ENCODE measurements at places on chromosomes 11 and 22.

DNA sequence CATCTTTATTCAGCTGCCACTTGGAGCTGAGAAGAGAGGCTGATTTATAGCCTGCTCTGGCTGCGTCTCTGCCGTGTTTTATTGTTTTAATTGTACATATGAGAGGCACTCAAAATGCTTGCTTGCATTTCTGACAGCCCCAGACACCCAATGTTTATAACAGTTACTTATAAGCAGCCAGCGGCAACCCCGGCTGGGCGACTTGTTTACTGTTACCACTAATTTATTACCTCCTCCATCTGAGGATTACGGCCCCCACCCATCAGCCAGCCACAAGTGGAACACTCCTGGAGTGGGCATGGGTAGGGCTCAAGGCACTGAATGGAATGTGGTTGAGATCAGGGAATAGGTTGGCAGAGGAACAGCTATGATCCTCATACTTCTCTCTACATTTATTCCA, 61.2 kb downstream of the CLPB start:
- no peak for DNase-seq

DNA sequence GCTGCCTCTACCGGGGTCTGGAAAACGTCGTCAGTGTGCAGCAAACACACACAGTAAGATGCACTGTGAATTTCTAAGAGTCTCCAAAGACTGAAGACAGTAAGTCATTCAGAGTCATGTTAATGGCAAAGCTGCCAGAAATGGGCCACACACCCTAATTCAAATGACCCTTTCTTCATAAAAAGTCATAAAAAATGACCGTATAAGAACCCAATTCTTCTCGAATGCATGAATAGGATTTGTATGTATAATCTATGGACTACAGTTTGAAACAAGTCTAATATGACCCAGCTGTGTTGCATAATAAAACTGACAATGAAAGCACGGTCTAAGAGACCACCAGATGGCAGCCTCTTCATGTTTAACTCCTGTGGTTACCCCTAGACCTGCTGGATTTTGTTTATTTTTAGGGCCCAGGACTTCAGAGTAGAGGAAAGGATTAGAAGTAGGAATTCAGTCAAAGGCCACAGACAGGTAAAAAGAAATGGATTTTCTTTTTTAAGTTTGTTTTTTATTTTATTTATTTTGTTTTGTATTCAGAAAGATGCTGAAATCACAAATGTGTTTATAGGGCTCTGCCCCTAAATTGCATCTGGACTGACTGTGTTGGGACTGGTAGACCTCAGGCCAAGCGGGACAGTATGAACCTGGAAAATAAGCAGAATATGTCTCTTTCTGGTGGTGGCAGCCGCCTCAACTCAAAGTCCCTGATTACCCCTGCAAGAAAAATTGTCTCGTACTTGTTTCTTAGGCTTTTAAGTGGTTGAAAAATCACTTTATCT, 32.1 kb upstream of the SLC5A12 start:
- peak; percentile 36 for DNase-seq

DNA sequence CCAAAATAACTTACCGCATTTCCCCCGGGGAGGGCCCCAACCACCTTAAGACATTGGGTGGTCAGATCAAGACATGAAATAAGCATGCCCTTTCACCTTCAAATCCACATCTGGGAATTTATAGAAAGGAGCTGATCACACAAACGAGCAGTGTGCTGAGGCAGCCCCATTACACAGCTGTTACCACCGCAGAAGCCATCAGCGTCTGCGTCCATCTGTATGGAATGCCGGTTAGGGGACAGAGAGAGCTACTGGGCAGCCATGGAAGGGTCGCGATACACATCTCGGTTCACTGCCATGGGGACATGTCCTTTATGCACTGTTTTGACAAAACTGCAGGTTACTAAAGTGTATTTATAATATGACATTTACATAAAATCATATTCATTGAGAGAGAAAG, 105.1 kb upstream of the LMO1 start:
- no peak for DNase-seq

DNA sequence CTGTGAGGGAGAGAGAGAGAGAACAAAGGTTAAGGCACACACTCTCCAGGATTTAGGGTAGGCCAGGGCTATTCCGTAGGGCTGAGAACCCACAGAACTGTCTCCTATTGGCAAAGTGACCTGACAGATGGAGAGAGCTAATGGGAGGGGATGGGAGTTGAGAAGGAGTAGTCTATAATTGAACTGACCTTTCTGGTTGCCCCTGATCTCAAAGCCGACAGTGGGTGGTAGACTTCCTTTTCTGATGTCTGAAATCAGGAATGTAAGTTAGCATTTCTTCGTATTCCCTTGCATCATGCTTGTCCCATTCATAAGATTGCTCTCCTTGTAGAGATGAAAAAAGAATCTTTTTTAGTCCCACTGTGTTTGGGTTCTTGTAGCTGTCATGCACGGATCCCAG, 210.1 kb downstream of the NTM start:
- DNase-seq = no peak

DNA sequence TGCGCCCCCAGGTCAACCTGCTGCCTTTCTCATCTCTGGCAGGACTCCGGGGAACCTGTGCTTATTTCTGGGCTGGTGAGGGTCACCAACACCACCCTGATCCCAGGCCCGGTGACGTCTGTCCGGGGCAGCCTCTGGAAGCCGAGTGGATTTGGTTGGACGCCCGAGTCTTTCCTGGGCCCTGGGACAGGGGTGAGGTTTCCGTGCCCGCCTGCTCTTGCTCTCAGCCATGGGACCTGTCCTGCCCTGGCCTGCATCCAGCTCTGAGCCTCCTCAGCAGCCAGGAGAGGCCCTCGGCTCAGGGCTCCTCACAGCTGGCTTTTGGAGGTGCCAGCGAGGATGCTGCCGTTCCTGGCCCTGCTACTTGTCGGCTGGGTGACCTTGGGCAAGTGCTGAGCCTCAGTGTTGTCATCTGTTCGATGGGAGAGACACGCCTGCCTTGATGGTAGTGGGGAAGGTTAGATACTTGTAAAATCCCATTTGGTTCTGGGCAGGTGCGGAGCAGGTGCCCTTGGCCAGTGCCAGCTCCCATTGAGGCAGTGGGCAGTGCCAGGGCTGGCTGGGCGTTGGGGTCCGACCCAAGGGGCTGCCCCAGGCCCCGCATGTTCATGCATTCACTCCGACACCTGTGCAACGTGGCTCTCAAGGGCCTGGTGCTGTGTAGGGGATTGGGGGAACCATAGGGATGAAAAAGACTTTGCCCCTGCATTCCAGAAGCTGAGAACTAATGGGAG, 58.9 kb upstream of the THY1 start:
- no peak for DNase-seq

GRCh38 chr11:58905721-58906547, 33.4 kb upstream of the GLYATL1 start:
- no peak for DNase-seq

- DNase-seq = no peak
Measured at GRCh38 chr11:123719452-123719851, 22.0 kb downstream of the ZNF202 start.

DNA sequence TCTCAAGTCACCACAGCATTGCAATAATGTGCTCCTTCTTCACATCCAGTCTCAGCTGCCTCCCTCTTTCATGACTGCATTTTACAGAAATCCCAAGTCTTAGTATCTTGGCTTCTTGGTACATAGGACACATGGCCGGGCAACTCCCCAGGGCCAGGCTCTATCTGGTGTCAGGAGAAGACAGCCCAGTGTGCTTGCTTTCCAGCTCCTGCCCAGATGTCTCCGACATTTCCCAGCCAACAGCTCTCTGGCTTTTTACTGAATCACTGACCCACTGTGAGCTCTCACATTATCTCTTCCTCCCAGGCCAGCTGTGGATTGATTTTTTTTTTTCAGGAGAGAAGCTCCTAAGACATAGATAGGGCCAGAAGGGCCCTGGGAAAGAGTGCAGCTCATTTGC, 346.0 kb upstream of the C11orf87 start:
- DNase-seq = no peak

DNA sequence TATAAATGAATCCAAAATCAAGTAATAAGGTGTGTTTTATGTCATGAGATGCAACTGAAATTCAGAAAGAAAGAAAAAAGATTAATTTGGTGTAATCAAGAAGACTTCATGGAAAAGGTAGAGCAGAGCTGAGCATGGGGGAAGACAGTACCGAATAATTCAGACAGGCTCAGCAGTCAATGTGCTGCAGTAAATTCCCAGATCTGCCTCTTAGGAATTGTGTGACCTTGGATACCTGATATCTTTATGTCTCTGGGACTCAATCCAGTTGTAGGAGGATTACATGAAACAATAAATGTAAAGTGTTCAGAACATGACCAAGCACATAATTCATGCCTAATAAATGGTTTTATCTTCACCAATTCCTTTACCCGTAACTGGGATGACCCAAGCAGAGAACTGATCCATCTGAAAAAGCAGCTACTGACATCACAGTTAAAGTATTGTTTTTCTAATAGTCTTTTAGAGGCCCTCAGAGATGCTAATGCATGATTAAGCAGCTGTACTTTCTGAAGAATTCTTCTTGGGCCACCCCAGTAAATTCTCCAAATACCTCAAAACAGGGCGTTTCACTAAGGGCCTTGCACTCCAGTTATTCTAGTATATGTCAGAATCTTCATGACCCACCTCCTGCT, 7.8 kb downstream of the MS4A12 start:
- no peak for DNase-seq

DNA sequence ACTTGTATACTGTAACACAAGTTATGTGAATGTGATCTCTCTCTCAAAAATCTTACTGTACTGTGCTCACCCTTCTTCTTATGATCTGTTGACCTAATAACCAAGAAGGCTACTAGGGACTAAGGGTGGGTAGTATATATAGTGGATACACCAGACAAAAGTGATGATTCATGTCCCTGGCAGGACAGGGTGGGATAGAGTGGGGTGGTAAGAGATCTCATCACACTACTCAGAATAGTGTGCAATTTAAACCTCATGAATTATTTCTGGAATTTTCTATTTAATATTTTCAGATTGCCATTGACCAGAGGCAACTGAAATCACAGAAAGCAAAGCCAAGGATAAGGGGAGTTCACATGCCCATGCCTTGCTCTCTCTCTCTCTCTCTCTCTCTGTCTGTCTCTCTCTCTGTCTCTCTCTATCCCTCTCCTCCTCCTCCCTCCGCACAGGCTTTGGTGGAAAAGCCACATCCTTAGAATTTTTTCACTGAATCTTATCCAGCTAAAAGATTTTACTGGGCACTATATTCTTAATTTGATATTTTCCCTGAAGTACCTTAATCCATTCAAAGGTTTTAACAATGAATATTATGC, 12.0 kb upstream of the STK33 start:
- no peak for DNase-seq

GRCh38 chr11:65726660-65727059, 6.1 kb upstream of the RNASEH2C start:
- DNase-seq = no peak

Data from Jurkat, Clone E6-1 (cell line).